NCI-H2081 (cell line): ENCODE measurements at places on chromosomes 16 and 17.

DNA sequence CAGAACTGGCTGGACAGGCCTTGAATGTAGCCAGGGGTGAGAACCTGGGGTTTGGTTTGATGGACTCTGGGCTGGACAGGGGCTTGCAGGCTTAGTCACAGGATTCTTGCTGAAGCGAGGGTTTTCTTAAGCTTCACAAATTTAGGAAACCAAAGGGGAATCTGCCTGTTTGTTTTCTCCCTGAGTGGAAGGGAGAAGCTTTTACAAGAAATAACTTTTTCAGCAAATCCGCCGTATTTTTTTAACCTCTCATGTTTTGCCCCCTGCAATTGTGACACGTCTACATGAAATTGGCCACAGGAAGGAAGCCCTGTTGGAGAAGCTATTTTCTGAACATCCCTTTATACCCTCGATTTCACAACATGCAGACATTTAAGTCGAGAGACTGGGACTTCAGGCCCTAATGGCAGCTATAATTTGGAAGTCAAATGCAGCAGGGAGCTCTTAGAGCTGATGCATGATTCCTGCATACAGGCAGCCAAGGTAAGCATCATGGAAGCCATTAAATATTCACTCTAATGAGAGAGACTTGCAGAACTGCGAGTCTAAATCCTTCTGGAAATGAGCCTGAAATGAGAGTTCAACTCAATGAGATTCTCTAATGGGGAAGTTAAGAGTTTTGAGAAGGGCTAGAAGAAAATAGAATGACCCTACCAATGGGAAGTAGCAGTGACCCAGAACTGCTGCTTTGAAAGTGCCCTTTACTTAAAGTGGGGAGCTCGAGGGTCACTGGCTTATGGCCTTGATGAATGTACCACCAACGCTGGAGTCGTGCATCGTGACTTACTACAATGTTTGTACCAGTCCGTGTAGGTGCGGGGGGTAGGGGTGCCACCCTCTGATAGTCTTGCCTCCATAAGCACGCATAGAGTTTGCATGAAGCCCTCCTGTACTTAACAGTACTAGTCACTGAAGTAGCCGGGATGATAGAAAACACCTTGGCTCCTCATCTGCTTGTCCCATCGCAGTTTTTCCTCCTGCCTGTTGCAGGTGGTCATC is 45.1 kb upstream of the IRF8 start:
- DNase-seq = no peak

GRCh38 chr17:66855204-66855603 is 20.3 kb downstream of the CACNG5 start:
- no peak for DNase-seq

GRCh38 chr17:18967916-18968315 is 16.0 kb downstream of the SLC5A10 start:
- DNase-seq = no peak

DNA sequence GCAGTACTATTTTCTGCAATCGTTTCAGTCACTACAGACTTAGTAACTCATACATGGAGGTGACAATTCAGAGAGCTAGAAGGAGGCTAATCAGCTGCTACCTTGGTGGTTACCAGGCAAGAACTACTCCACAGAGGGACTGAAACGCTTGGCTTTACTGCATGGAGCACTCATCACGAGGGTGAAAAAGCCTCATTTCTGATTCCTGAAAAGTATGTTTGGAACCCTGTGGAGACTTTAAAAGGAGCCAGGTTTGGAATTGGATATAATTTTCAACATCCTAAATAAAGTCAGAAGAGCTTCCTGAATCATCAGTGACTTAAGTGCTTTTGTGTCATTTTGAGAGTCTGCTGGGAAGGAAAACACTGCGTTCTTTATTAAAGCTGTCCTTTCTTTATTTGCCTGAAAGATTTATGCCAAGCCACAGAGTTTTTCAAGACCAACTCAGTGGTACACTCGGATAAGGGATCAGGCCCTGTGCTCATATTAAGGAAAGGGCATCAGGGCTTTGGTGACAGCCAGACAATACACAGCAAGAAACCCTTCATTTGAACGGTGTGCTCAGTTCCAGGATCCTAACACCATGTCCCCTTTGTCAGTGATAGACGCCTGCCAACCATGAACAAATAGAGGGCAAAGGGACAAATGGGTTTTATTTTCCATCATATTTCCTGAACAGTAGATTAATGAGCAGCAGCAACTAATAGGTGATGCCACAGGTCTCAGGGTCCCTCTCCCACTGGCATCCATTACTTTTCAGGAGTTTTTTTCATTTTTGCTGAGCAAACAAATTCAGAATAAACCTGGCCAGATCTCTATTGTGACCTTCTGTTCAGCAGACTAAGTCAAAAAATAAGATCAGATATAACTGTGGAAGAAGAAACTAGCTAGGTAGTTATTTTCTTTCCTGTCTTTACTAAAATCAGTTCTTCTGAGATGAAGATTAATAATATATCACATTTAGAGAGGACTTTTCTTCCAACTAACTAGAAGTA is 80.5 kb upstream of the CLEC18B start:
- peak; percentile 5 for DNase-seq

- no peak for DNase-seq
Observed at GRCh38 chr16:80105751-80106150, 435.0 kb upstream of the DYNLRB2 start.

DNA sequence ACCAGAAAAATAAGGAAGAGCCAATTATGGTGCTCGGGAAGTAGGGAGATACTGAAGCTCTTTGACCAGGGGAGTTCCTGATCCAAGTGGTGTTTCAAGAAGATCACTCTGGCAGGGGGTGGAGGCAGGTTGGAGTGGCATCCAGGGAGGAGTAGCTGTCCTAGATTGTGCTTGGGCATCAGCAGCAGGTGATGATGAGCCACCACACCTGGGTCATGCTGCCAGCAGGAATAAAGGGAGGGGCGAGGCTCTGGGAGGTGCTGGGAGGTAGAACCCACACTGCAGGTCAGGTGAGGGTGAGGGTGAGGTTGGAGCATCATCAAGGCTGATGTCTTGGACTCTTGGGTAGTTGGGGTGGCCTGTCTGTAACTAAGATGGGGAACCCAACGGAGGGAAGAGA is 35.4 kb upstream of the ADGRG1 start:
- DNase-seq = no peak

DNA sequence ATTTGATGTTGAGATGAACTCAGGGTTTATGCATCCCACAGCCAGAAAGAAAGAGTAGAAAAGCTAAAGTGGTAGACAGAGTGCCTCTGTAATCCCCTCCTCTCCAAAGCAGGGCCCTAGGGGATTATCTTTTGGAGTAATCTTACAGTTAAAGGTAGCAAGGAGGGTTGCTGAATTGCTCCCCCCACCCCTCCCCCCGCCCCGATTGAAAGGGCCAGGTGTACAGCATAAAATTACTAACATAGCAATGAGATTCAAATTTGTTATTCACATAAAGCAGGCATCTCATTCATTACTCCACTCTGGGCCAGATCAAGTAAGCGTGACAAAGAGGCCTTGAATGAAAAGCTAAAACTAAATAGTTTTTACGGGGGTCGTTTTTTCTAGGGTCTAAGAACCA is 72.7 kb downstream of the STH start:
- no peak for DNase-seq

DNA sequence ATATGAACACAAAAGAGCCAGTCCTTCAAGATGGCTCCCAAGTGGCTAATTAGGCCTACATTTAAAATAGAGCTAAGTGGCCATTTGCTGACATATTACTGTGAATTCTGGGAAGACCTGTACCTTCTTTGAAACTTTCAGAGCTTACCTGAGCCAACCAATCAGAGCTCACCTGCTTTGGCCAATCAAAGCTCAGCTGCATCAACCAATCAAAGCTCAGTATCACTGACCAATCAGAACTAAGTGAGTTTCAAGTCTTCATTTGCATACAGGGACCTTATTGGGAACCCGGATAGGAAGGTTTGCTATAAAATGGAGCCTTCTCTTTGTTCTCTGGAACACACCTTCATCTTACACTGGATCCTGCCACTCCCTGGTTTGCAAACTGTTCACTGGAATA is 63.7 kb downstream of the FOXL1 start:
- DNase-seq = no peak

DNA sequence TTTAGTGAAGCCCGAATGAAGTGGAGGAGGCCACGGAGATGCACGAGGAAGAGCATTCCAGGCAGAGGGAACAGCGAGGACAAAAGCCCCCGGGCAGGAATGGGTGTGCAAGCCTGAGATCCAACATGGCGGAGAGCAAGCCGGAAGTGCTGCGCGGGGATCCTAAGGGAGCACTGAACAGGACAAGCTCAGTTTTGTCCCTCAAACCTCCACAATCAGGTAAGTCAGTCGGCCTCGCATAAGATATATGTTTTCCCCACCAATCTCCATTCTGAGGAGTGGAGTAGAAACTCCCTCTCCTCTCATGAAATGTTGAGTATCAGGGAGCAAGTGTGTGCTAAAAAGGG is 32.9 kb upstream of the USP22 start:
- DNase-seq = no peak

- no peak for DNase-seq
Observed at GRCh38 chr17:43823350-43824084, 9.4 kb downstream of the MPP3 start.

GRCh38 chr17:78933959-78934568 is 8.9 kb upstream of the TIMP2 start:
- DNase-seq = peak; percentile 91

- no peak for DNase-seq
Observed at GRCh38 chr17:42782166-42783061, 2.0 kb downstream of the WNK4 start.

DNA sequence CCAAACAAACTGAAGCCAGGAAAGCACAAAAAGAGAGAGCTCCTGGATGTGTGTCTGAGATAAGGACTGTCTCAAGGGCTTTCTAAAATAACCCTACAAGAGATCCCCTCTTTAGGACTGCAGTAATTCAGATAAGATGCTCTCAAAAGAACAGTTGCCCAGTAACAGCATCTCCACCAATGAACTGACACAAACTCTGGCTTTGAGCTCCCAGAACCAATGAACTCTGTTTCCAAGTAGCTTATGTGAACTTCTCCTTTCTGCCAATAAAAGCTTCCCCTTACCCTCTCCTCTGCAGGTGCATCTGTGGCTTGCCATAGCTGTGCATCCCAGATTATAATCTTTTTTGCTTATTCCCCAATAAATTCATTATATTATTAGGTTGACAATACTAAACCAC is 421.5 kb downstream of the SLC39A11 start:
- DNase-seq = no peak

DNA sequence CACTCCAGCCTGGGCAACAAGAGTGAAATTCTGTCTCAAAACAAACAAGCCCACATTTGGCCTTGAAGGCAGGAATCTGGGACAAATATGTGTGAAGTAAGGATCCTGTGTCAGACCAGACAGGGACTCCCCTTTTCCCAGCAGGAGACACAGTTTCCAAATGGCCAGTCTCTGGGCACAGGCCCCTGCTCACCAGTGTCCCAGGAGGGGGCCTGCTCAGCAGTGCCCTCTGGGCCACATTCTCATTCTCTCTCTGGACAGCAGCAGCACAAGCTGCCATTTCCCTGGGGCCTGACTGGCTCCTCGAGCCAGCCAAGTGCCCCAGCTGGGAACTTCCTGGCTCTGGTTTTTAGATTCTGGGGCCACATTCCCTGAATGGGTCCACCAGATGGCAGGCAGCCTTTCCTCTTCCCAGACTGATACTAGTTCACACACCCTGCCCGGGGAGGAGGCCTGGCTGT is 11.7 kb upstream of the MNT start:
- DNase-seq = no peak
